Umbilical cord (tissue), 2 donors: ENCODE measurements at places on chromosomes 3 and 15.

DNA sequence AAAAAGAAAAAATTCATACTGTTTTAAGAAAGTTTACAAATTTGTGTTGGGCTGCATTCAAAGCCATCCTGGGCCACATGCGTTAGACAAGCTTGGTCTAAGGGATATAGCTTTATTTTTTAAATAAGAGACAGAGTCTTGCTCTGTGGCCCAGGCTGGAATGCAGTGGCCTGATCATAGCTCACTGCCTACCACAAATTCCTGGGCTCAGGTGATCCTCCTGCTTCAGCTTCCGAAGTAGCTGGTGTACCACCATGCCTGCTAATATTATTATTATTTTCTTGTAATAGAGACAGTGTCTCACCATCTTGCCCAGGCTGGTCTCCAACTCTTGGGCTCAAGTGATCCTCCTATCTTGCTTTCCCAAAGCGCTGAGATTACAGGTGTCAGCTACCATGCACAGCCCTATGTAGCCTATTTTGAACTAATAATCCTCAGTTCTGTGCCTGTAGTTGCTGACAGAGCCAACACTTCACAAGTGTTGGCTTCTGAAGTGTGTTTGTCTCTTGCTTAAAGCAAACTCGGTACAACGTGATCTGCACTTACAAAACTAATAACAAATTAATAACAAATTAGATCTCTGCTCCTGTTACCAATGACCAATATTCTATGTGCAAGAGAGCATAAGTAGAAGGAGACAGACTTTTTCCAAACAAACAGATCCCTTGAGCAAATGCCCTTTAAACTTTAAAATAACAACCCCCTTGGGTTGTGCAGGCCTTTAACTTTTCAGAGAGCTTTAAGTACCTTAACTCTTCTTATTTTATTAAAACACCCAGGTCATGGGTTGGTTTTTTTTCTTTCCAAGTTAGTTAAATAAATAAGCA, 135.2 kb downstream of the VGLL4 start:
- DNase-seq, result peak; percentile 22

DNA sequence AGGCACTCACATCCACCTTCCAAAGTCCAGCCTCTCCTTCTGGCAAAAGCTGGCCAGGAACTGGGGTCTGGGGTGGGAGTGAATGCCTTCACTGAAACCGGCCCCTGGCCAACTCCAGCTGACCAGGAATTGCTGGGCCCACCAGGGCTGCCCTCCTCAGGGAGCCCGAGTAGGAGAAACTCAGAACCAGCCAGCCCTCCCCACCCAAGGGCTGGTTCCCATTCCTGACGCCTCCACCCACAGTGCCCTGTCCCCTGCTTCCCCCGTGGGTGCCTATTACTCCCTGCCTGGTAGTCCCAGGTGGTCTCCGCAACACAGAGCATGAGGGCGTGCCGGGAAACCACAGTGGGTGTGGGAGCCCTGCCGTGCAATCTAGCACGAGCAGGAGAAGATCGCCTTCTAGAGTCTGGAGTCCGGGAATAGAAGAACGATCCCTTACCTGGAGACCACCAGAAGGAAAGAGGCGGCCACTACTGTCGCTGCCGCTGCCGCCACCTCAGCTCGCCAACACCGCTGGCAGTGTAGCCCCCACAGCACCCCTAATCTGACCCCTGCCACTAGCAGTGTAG, 178.8 kb downstream of the POTEB3 start:
- no peak for DNase-seq

DNA sequence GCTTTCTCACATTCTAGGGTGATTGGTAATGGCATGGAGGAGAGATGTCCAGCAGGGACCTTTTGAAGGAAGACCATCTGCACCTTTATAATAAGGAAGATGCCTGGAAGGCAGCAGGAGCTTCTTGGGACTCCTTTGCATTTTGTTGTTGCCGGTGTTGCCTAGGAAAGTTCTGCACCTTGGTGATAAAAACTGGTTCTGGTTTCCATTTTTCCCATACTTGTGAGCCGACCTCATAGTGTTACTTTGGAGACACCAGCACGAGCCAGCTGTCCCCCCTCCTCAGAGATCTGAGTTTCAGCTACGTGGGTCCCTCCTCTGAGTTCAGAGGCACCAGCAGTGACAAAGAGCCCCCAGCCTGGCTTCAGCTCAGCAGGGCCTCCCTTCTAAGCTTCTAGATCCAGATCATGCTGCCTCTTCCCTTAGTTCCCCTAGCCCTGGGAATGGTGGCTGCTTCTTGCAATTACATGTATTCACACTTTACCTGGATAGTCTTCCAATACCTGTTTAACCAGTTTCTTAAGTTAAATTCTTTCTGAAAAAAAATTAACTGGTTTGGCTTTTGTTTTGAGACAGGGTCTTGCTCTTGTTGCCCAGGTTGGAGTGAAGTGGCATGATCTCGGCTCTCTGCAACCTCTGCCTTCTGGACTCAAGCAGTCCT, 18.0 kb upstream of the FSTL1 start:
- no peak for DNase-seq

DNA sequence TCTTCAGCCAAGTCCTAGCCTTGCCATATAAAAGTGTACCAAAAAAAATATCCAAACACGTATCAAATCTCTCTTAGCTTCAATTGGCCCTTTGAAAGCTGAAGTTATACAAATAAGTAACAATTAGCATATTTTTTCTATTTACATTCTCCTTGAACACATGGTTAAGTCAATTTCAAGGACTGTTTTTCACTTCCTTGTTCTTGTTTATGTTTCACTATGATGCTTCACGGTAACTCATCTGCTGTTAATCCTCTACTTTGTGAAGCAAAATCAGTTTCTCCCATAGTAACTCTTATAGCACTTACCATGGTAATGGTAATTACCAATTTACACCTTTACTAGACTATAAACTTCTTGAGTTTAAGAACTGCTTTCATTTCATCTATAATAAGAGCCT, 10.6 kb upstream of the SPRED1 start:
- no peak for DNase-seq

DNA sequence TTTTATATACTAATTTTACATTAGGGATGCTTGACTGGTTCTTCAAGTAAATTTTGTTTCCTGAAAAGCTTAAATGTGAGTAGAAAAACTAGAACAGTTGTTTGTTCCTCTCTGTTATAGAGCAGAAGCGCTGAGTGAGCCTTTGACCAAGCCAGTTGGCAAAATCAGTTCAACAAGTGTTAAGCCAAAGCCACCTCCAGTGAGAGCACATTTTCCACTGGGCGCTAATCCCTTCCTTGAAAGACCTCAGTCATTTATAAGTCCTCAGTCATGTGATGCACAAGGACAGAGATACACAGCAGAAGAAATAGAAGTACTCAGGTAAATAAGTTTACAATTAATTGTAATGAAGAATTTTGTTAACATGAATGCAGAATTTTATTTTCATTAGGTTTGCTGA, 14.6 kb downstream of the CAPN7 start:
- DNase-seq, result no peak

DNA sequence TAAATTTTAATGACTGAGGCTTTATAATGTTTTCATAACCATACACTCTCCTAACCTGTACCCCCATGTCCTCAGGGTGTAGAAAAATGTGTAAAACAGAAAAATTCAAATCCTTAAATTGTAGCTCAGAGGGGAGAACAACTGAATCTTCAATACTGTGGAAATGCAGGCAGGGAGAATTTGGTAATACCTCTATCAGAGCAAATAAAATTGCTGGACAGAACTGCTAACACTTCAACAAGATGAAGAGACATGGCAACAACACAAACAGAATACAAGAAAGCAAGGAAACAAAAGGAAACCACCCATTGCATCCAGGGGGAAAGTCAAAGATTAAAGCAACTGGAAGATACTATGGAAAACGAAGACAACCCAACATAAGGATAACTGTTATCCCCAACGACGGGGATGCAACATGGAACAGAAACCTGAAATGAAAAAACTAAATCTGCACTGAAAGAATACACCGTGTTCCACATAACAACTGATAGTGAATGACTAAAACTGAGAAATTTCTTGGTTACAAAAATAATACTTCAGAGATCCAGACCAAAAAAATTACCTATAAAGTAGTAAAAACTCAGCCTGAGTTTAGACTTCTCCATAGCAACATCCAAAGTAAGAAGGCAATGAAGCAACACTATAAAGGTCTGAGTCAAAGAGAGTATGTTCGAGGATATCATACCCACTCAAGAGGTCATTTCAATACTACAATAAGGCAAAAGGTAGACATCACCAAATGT, 48.5 kb downstream of the HACD2 start:
- DNase-seq, result no peak

- DNase-seq, result no peak
These were observed 30.8 kb upstream of the SLC41A3 start for GRCh38 chr3:126114443-126115386.

GRCh38 chr3:44323341-44323955, 15.1 kb upstream of the TCAIM start:
- peak; percentile 80 for DNase-seq

GRCh38 chr3:12613250-12613649, 50.7 kb downstream of the RAF1 start:
- no peak for DNase-seq

GRCh38 chr15:52558196-52558595, 10.6 kb downstream of the ARPP19 start:
- peak; percentile 20 for DNase-seq

DNA sequence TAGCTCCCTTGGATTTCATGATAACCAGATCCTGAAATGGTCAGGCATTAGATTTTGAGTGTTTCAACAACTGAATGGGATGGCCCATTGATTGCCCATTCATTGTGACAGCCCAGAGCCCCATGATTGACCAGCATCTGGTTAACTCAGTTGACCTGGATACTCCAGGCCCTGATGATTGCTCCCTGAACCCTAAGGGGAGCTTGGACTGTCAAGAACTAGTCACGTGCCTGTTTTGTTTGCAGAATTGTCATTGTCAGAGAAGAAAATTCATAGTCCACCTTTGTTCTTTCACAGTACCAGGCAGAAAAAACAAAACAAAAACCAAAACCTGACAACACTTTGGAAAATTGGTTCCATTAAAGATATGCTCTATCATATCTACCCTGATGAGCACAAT, 241.3 kb upstream of the ONECUT1 start:
- DNase-seq, result no peak
